Mesothelial cell of epicardium (in vitro differentiated cells): ENCODE measurements at places on chromosomes 4 and X. TPM values are rescaled to one million over a fixed set of nuclear protein-coding genes. Genes with fewer than 3 reads are reported as not detected.

GRCh38 chr4:17687237-17687857 lies 72.9 kb downstream of the MED28 start:
- no peak for DNase-seq

ZNF141 gene
- total RNA-seq = 28.1 to 32.5 TPM (median 29.8 TPM) in 3 replicates

DNA sequence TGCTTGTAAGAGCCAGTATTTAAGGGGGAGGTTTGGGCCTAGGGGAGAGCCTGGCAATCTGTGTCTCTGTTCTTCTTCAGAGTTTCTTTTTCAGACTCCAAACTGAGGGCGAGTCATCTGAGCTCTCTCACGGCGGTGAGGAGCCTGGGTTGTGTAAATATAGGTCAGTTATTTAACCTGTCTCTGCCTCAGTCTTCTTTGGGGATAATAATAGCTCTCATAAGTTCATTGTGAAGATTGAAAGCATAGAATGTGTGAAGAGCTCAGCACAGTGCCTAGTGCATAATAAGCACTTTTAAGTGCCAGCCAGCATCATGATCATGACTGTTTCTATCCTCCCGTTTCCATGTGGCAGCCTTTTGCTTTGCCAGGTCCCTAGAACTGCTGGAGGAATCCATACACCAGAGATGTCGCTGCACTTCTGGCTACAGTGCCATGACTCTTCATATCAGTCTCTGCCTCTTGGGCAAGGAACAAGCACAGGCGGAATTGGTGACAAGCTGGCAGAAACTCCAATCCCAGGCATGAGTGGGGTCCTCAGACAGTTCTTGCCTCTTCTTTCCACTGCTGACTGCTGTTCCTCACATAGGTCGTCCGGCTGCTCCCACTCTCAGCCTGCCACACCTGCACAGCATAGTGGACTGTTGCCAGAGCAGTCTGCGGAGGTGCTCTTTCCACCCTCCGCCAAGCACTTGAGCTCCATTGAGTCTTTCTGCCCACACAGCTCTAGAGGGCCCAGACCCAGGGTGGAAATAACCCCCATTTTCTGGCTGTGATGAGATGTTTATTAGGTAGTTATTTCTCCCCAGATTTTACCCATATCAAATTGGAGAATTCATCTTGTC lies 103.7 kb upstream of the MAML3 start:
- DNase-seq = no peak

DNA sequence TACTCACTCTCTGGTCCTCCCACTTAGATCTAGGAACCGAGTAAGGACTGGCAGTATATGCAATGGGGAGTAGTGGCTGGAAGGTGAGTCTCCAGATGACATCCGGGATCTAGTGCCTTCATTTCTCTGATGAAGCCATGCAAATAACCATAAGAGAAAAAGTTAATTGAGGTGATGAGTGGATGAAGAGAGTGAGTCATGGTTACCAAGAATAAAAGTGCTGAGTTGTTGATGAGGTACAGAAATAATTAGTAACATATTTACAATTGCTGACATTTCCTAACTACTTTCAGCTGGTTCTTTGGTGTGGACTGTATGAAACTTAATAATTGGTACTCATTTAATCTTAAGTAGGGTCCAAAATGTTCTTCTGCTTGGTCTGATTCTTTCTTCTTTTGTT lies 146.7 kb upstream of the PITX2 start:
- DNase-seq = no peak

TMPRSS11E gene
- 0.11 to 0.51 TPM (median 0.38 TPM) in 3 replicates for total RNA-seq
